ENCODE measurements at places on chromosomes 2 and 18.

DNA sequence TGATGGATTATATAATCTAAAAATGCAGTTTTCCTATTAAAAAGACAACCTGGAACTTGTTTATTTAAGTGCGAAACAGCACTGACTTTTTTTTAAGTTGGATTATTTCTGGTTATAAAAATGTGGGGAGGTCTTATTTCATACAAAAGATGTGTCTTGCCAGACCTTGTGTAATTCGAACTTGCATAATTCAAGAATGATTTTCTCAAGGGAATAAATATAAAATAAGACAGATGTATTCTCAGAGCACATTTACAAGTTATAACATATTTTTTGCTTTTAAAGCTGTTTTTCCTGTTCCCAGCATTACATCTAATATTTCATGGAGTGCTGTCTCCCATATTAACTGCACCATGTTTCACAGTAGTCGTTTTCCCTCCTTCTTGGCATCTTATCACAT is 263.1 kb downstream of the CDH20 start:
- DNase-seq, result no peak

DNA sequence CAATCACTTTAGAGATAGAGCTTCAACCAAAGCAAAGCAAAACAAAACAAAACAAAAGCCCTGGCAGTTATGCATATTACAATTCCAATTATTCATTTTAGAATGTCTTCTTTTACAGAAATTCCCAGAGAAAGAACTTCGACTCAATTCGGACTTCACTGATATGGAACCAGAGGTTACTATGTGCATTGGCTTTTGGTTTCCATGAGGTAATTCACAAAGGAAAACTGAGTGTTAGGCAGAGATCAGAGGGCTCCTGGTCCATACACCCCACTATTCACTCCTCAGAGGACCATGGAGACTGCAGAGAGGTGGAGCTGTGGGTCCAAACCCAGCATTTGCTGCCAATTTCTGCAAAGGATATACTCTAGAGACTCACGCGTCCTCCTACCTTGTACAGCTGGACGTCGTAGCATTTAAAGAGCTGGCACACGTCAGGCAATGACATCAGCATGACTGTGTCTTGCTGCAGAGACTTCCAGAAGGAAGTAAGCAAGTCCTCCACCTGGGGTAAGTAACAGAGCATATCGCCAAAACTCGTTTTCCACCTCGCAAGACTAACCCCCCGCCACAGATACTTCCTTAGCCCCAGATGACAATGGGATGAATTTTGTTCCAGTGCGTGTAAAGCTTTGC is 31.3 kb upstream of the CREG2 start:
- DNase-seq, result no peak

DNA sequence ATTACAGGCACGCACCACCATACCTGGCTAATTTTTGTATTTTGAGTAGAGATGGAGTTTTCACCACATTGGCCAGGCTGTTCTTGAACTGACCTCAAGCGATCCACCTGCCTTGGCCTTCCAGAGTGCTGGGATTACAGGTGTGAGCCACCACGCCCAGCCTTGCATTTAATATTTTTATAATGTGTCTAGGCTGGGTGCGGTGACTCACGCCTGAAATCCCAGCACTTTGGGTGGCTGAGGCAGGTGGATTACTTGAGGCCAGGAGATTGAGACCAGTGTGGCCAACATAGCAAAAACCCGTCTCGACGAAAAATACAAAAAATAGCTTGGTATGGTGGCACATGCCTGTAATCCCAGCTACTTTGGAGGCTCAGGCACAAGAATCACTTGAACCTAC is 3.2 kb downstream of the RPL37A start:
- no peak for DNase-seq

- no peak for DNase-seq
Observed at GRCh38 chr2:21633466-21633865, 509.7 kb downstream of the TDRD15 start.

- no peak for DNase-seq
Observed at GRCh38 chr2:148998831-148999200, 39.7 kb upstream of the LYPD6B start.

DNA sequence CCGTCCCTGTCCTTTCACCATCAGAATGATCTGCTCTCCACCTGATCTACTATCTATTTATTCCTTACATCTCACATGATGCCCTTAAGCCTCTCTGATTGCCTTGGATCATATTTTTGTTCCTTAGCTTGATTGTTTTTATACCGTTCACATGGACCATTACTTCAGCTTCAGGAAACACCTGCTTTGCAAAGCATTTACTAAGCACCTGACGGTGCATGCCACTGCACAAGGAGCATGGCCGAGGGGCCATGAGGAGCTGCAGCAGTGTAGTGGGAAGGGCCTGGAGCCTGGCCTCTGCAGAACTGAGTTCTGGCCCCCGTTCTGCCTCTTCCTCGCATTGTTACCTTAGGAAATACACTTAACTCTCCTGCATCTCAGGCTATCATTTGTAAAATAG is 124.1 kb upstream of the NDUFV2 start:
- DNase-seq, result no peak

- DNase-seq, result peak; percentile 93
Observed at GRCh38 chr2:207133820-207134519, 31.8 kb downstream of the KLF7 start.

- DNase-seq, result no peak
Observed at GRCh38 chr2:122029456-122029855, 274.0 kb downstream of the TSN start.

DNA sequence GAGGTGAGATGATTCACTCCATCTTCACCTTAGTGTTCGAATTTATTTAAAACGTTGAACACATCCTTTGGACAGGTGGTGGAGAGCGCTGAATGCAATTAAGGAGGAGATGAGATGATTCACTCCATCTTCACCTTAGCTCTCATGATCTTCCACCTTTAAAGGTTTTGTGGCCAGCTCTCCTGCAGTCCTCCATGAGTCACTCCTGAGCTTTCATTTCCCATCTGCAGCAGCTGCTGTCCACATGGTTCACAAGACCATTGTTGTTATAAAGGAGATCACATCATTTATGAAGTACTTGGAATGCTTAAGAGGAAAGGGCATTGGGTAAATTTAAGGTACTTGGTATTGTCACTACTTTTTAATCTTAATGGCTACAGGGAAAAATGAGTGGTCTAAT is 298.5 kb downstream of the PAX3 start:
- peak; percentile 95 for DNase-seq

DNA sequence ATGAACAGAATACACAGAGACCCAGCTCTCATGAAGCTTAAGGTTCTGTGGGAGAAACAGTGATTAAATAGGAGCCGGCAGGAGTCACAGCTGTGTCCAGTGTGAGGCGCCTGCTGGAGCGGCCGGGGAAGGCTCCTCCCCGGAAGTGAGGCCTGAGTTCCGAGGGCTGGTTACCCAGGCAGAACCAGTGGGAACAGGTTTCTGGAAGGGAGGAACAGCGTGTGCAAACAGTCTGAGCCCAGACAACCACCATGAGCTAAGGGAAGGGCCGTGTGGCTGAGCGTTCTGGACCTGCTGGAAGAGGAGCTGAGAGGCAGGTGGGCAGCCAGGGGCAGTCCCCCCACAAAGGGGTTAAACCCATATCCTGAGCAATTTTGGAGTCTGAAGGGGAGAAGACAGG is 26.0 kb upstream of the NPAS2 start:
- no peak for DNase-seq

GRCh38 chr2:86081724-86082123 is 24.0 kb downstream of the POLR1A start:
- DNase-seq, result no peak

- peak; percentile 70 for DNase-seq
Observed at GRCh38 chr2:120703330-120703994, 32.2 kb upstream of the GLI2 start.

GRCh38 chr2:181203412-181203811 is 223.0 kb downstream of the UBE2E3 start:
- DNase-seq, result peak; percentile 84

DNA sequence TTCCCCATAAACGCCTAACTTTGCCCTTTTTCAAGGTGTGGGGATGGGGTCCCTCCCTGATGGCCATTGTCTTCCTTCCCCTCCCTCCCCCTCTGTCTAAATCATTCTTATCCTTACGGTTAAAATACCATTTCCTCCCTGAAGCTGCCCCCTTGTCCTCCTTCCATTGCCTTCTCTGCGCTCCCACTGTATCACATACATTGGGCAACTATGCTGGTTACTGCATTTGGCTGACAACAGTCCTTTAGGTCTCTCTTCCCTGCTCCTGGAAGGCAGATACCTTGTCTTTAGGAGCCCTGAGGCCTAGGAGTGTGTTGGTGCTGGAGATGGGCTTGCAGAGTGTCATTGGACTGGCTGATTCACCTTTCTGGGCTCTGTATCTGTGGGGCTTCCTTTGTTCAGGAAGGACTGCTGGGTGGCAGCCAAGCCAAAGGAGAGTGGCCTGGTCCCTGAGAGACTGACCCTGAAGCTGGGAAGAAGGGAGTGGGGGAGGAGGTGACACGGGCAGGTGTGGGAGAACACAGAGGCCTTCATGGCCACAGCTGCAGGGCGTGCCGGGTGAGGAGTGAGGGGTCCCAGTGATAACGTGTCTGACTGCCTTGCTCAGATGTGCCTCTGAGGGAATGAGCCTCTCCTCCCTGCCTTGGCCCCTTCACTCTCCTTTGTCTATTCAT is 2.2 kb downstream of the WNT6 start:
- DNase-seq, result no peak

DNA sequence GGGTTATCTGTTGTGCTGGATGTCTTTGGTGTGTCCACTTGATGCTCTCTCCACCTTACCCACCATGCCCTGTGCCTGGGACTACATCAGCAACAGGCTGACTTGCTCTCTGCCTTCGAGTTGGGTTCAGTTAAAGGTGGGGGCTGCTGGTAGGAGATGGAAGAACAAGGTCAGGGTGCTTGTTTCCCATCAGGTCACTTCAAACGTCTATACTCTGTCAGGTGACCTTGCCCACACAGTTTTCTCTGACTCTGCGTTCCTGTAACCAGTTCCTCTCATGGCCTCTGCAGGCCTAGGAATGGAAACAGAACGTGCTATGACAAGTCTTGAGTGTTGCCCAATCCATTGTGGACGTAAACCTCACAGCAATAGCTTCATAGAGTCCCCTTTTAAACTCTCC is 38.4 kb upstream of the PAPOLG start:
- no peak for DNase-seq

DNA sequence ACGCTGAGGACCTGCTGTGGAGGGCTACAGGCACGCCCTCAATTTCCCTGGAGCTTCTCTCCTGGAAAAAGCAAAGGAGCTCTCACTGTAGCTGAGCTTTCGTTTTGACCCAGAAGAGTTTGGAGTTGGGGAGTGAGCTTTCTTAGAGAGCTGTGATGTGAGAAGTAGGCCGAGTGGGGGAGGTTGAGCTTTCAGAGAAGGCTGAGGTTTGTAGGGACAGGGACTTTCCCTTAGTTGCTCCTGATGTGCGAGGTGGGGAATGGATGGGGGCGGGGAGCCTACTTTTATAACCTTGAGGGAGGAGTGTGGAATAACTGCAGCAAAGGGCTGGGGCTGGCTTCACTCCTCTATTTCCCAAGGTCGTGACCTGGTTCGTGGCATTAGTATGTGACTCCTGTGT is 47.1 kb downstream of the ZNF532 start:
- DNase-seq, result peak; percentile 33

GRCh38 chr2:133817680-133818566 is 249.7 kb upstream of the NCKAP5 start:
- DNase-seq, result peak; percentile 96

- DNase-seq, result peak; percentile 15
Observed at GRCh38 chr2:135563793-135564192, 32.5 kb downstream of the R3HDM1 start.

DNA sequence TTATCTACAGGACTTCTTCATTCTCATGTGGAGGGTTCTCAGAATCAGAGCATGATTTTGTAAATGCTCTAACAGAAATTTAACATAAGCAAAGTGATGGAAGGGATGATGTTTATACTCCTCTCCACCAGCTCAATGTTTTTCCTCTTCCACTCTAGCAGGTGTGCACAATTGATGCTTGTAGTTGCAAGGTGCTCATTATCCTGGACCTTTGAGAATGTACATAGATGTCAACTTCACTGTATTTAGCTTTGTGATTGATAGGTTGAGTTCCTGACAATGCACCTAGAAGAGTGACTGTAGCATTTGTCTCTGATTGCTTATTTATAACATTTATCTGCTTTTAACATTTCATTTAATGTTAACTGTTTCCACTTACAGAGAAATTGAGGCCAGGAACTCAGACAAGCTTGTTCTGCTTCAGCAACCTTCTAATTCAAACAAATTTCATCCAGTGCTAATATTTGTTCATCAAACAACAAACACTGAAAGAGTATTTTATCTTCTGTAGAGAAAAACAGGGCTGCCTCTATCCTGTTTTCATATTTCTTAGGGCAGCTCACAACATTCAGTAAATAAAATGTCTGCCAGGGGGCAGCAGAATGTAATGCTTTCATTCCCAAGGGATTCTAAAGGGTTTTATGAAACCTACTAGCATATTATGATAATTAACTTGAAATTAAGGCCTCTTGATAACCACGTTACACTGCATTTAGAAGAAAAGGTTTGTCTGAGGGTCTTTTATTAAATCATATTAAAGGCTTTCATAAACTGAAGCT is 127.9 kb upstream of the NOL4 start:
- DNase-seq, result peak; percentile 22

- no peak for DNase-seq
Observed at GRCh38 chr2:4938206-4938605, 754.0 kb upstream of the SOX11 start.

DNA sequence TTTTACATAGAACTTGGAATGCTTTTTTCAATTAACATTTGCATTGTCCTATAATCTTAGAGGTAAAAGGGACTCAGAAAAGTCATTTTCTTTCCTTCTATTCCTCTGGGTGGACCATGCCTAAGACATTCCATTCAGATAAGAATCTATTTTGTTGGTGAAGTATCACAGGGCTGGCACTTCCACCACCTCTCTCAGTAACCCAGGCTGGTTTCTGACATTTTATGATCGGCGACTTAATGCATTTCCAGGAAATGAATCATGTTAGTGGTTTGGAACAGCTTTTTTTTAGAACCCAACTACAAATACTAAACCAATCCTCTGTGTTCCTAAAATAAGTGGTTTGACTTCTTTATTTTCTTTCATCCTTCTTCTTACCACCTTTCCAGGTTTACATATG is 27.0 kb downstream of the GAD1 start:
- peak; percentile 55 for DNase-seq

- DNase-seq, result no peak
Observed at GRCh38 chr2:52931660-52932059, 835.9 kb upstream of the CHAC2 start.

All from astrocyte of the spinal cord (primary cell).